ENCODE measurements at places on chromosomes 2 and 18.

- DNase-seq: no peak
These were observed 444.8 kb downstream of the RND3 start for GRCh38 chr2:150042500-150043171.

- DNase-seq: peak; percentile 40
These were observed 5.8 kb downstream of the SLC14A2 start for GRCh38 chr18:45621061-45621511.

DNA sequence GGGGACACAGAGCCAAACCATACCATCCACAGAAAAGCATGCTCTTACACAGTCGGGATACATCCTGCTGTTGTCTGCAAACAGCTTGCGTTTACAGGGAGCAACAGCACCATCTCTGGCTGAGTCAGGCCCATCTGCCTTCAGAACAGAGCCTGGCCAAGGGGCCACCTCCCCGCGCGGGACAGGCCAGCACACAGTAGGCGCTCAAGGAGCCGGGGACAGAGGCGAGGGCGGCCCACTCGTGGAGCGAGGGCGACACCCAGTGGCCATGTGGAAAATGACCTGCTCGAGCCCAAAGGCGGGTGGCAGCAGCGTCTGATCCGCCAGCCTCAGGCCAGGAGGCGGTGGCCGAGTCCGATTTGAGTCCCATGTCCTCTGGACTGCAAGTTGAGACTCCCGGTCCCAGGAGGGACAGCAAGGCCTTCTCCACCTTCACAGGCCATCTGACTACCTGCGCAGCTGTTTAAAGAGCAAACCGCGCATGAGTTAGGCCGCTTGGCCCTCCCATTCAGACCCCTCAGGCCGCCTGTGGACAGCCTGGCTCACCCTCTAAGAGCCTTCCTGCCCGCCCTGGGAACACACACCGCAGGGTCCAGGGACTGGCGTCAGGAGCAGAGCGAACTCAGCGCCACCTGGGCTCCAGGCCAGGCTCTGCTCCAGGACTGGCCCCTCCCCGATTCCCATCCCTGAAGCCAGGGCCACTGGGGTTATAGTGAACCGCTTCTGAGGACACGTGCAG is 38.3 kb downstream of the TTC32 start:
- peak; percentile 73 for DNase-seq

DNA sequence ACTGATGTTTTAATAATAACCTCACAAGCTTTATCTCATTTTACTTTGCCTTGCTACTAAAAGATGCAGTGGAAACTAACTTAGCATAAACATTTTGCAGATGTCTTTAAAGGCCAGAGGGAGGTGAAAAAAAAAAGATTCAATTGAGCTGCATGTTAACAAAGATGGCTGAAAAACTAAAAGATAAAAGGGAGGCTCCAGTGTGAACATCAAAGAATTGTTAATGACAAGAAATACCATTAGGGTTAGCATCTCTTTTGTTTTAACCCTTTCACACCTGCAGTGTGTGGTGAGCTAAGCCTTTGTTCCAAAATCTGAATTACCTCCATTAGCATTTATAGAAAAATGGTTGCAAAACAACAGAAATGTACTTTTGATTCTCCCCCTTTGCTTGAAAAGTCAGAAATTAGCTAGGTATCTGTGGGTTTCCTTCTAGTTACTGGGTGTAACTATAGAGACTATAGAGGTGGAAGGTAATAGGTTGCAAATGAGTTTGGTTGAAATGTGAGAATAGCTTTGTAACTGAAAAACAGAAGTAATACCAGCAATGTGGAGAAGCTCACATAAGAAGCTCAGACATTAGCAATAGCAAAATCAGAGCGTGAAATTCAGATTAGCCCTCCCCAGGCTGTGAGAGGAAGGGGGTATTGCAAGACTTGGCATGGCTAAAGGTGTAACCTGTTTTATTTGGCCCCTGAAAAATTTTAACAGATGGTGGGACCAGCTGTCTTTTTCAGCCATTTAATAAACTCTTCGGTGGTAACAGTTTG is 34.8 kb upstream of the SP5 start:
- DNase-seq: peak; percentile 63

DNA sequence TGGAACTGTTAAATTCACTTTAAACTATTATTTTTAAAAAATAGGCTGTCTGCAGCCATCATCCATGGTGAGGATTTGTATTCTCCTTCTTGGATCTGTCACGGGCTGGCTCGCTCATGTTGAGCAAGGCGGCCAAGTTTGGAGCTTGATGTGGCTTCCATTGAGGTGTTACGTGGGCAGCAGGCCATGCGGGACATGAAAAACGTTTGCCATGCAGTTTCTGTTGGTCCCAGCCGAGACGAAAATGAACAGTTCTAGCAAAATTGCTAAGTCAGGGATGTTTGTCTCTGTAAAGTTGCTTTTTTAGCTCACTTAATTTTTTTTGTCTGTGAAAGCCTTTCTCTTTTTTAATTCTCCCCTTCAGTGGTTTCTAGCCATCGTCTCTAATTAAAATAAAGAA is 70.2 kb upstream of the MGAT5 start:
- peak; percentile 49 for DNase-seq

DNA sequence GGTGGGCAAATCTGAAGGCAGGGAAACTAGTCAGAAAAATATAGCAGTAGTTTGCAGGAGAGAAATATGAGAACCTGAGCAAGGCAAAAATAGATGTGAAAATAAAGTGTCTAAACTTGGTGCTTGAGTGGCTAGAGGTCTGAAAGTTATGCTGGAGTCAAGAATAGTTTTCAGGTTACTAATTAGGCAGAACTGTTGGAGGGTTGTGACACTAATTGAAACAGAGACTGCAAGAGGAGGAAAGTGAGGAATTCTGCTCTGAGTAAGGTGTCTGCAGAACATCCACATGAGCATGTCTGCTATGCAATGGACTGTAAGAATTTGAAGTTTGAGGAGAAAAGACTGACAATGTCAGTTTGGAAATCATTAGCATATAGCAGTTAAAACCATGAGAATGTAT is 444.0 kb upstream of the LRRTM1 start:
- DNase-seq: no peak

DNA sequence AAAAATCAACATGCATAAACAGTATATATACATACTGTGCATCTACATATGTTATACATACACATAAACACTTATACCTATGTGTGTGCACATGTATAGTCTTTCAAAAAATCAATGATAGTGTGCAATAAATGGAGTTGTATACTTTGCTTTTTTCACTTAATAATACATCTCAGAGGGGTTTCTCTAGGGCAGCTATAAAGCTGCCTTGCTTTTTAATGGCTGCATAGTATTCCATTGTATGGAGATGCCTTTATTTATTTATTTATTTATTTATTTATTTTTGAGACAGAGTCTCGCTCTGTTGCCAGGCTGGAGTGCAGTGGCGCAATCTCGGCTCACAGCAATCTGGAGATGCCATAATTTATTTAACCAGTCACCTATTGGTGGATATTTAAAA is 7.4 kb upstream of the RNF125 start:
- DNase-seq: no peak

GRCh38 chr2:203664029-203664755 is 42.2 kb upstream of the CD28 start:
- DNase-seq: no peak

All from cerebellum (tissue), 4 donors.